ENCODE measurements at places on chromosomes 1 and 21.

- DNase-seq, result no peak
Observed at GRCh38 chr1:52530563-52531144, 22.2 kb downstream of the TUT4 start.

DNA sequence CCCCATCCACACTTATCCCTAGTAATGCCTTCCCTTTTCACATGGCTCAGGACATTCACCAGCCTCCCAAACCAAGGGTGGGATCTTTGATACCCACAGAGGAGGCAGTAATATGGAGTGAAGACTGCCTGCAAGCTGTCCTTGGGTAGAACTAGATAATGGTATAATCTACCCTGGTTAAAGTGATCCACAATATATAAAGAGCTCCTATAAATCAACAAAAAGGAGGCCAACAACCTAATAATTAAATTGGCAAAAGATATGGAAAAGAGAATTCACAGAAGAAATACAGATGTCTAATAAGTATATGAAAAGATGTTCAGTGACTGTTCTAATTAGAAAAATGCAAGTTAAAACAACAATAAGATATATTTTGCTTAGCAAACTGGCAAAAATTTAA lies 30.7 kb upstream of the SPOCD1 start:
- DNase-seq, result no peak

DNA sequence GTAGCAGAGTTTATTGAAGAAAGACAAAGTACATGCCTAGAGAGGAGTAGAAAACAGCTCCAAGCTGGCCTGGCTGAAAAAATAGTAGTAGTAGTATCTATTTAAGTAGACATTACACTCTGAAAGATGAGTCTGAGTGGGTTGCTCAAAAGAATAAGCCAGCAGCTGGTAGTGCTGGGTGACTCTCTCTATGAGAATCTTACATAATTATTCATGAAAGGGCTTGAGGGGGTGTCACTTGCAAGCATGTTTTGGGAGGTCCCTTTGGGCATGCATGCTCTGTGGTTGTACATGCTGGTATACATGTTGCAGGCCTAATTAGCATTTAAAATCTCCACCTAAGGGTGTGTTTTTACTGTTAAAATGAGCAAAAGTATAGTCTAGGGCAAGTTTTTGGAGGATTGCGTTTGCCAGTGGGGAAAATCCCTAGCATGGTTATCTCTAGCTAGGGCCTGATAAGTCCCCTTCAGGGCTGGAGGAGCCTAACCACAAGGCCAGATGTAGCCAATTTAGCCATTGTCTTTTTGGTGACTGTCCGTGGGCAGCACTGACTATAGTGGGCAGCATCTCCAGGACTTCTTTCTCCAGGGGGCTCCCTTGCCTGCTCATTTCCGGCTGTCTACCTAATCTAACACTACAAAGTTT lies 11.0 kb upstream of the FCGR2A start:
- DNase-seq, result no peak

- no peak for DNase-seq
Observed at GRCh38 chr21:36323032-36323431, 3.0 kb downstream of the MORC3 start.

DNA sequence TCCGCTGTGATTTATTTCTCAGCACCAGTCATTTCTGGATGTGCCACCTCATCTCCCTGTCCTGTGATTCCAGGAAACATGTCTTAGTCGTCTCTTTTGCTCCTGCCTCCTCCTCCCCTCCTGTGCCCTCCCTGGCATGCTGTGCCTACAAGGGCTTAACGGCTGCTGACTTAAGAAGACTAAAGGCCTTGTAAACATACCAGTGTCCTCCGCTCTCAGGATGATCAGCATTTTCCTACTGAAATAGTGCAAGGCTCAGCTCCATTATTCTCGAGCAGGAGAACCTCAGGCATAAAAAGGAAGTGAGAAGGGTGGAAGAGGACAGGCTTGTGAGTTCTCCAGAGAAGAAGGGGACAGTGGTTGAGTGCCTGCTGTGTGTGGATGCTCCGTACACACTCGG lies 61.6 kb upstream of the RUNX3 start:
- no peak for DNase-seq

DNA sequence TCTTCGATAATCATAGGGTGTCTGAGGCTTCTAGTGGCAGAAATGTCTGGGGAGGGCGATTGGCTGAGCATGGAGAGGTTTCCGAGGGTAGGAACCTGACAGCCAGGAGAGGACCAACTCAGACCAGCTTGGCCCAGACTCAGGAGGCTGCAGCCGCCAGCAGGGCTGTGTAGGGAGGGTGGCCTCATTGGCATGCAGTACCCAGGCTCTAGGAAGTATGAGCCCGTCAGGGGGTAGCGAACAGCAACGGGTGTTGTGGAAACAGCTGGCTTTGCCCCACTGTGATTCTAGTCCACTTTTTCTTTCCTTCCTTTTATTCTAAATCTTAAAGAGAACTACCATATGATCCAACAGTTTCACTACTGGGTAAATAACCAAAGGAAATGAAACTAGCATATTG lies 103.3 kb downstream of the DIRAS3 start:
- DNase-seq, result no peak

- no peak for DNase-seq
Observed at GRCh38 chr1:171913385-171913784, 72.1 kb downstream of the DNM3 start.

GRCh38 chr1:42759114-42759513 lies 7.7 kb downstream of the P3H1 start:
- no peak for DNase-seq

GRCh38 chr1:180198611-180199010 lies 31.5 kb upstream of the LHX4 start:
- no peak for DNase-seq

DNA sequence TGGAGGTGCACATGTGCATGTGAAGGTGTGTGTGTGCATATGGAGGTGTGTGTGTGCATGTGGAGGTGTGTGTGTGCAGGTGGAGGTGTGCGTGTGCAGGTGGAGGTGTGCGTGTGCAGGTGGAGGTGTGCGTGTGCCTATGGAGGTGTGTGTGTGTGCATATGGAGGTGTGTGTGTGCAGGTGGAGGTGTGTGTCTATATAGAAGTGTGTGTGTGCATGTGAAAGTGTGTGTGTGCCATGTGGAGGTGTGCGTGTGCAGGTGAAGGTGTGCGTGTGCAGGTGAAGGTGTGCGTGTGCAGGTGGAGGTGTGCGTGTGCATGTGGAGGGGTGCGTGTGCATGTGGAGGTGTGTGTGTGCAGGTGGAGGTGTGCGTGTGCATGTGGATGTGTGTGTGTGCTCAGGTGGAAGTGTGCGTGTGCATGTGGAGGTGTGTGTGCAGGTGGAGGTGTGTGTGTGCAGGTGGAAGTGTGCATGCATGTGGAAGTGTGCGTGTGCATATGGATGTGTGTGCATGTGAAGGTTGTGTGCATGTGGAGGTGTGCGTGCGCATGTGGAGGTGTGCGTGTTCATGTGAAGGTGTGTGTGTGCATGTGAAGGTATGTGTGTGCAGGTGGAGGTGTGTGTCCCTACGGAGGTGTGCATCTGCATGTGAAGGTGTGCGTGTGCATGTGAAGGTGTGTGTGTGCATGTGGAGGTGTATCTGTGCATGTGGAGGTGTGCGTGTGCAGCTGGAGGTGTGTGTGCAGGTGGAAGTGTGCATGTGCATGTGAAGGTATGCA lies 13.5 kb downstream of the C1orf74 start:
- no peak for DNase-seq

GRCh38 chr1:222996310-222996975 lies 146.6 kb downstream of the TLR5 start:
- no peak for DNase-seq

DNA sequence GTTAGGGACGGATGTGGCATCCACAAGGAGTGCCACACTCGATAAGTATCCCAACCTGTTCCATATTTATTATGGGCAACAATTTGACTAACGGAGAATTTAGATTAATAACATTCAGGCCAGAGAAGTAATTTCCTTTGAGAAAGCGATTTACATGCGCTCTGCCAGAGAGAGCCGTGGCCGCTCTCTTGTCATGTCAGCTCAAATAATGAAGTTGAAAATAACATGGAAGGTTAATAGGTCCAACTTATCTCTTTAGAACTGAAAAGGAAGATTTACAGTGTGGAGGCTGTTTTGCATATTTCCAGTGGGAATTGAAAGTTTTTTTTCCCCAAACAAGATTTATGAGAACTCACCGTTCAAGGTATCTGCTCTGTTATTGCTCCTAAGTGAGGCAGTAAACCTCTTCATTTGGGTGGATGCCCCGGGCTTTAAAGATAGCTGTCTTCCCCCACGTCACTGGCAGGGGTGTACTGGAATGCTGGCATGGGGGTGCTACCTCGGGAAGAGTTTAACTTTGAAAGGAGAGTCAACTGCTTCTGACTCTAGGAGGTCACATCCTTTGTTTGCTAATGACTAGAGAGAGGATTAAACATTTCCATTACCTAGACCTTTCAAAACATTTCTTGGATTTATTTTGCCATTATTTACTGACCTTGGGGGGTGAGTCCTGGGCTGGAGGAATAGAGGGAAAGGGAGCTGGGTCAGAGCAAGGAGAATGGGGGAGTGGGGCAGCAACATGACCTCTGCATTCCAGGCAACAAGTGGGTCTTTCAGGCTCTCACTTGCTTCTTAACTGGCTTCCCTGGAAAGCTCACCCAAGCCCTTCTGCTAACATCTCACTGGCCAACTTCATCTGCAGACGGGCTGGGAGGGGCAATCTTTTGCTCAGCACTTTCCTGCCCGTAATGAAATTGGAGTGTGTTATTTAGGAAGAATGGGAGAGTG lies 204.2 kb downstream of the CAMTA1 start:
- DNase-seq, result no peak

- no peak for DNase-seq
Observed at GRCh38 chr1:178091986-178092745, 1.7 kb upstream of the RASAL2 start.

- peak; percentile 79 for DNase-seq
Observed at GRCh38 chr1:110203021-110203661, 7.0 kb upstream of the KCNC4 start.

- peak; percentile 40 for DNase-seq
Observed at GRCh38 chr1:223683586-223684487, 18.3 kb upstream of the CAPN8 start.

- DNase-seq, result no peak
Observed at GRCh38 chr1:212678456-212679410, 20.9 kb downstream of the BATF3 start.

GRCh38 chr1:243598433-243598832 lies 251.6 kb downstream of the AKT3 start:
- DNase-seq, result no peak

GRCh38 chr1:100387209-100387608 lies 34.9 kb downstream of the CDC14A start:
- no peak for DNase-seq

DNA sequence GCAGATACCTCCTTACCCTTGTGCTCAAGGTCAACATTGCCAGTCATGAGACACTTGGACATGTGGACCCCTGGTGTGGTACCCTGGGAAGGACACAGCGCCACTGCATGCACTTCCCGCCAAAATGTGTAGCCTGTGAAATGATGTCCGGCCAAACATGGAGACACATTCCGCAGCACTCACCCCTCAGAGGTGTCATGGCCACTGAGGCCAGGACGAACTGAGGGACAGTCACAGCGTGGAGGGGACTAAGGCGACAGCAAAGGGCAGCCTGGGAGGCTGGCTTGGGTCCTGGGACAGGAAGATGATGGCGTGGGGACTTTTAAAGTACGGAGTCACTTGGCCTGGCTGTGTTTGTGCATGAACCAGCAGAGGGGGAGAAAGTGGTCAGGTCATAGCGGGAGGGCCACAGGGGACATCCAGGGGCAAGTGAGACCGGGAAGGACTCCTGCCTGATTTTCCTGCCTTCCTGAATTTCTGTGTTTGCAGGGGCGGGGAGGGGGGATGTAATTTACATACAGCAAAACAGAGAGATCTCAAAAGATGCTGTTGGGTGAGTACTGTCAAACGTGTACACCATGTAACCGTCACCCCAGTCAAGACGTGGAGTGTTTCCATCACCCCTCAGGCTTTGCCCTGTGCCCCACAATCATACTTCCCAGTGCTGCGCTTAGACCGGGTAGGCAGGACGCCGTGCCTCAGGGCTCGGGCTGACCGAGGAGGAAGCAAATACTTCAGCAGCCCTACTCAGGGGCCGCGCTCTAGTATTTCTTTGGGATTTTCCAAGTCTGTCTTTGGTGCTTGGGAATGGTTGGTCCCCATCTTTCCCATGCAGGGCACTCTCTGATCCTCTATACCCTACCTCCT lies 45.2 kb downstream of the WDR4 start:
- DNase-seq, result no peak

DNA sequence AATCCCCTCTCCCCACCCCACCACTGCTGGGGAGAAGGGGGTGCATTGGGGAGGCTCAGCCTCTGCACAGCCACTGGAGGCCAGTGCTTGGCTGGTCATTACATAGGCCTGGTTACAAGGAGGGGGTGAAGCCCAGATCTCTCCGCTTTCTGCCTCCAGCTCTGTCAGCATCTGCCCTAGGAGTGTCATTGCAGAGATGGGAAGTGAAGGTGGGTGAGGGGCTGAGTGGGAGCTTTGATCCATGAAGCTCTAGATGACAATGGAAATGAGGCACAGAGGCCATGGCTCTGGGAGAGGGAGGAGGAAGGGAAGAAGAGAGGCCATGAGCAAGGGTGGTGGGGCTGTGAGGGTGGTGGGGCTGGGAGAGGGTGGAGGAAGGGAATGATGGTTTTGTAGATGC lies 411.6 kb downstream of the MATN1 start:
- no peak for DNase-seq

DNA sequence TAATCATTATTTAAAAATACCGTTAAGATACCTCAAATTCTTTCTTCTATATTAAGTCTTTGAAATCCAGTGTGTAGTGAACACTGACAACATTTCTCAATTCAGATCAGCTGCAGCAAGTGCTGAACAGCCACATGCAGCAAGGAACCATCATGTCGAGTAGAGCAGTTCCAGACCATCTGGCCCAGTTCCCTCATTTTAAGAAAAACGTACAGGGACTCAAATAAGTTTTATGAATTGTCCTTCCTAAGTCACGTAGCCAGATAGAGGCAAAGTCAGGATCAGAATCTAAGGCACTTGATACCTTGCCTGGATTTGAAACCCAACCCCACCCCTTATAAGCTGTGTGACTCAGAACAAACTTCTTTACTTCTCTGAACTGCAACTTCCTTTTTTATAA lies 132.4 kb downstream of the PROX1 start:
- no peak for DNase-seq

DNA sequence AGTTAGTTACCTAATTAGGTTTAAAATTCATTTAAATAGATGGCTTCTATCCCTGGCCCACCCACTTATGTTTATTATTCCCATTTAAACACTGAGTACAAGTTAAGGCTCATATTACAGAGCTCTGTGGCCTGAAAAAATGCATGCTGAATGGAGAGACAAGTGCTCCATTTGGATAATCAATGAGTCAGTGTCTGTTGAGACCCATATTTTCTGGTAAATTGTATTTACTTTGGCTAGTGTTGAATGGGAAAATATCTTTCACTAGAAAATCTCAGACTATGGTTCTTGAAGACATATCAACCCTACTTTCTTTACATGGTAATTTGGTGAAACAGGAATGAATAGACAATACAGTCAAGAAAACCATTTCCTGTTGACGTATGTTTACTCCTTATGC lies 356.0 kb downstream of the S1PR1 start:
- peak; percentile 91 for DNase-seq
